Body of pancreas (tissue), 4 donors: ENCODE measurements at places on chromosomes 11 and 22.

GRCh38 chr11:61151545-61152252 is 9.5 kb downstream of the VPS37C start:
- no peaks in the 10 kb centered on the region for H3K36me3 ChIP-seq
- H3K4me1 ChIP-seq: peaks cover 79% of the 10 kb centered on the region
- no peaks in the 10 kb centered on the region for H3K27me3 ChIP-seq
- DNase-seq: no peak
- peak overlapping the region; percentile 68 for H3K27ac ChIP-seq

- no peak overlapping the region for H3K27ac ChIP-seq
- H3K27me3 ChIP-seq: no peaks in the 10 kb centered on the region
- H3K36me3 ChIP-seq: no peaks in the 10 kb centered on the region
- DNase-seq: no peak
Measured at GRCh38 chr11:9219115-9219514, 46.0 kb downstream of the DENND5A start.

- H3K27me3 ChIP-seq: no peaks in the 10 kb centered on the region
- no peak overlapping the region for H3K4me3 ChIP-seq
- H3K36me3 ChIP-seq: no peaks in the 10 kb centered on the region
- H3K4me1 ChIP-seq: no peaks in the 10 kb centered on the region
- H3K27ac ChIP-seq: no peak overlapping the region
Measured at GRCh38 chr11:105862736-105863367, 159.2 kb downstream of the MSANTD4 start.

- DNase-seq: no peak
- no peaks in the 10 kb centered on the region for H3K36me3 ChIP-seq
- H3K27ac ChIP-seq: no peak overlapping the region
- H3K27me3 ChIP-seq: no peaks in the 10 kb centered on the region
- no peaks in the 10 kb centered on the region for H3K4me1 ChIP-seq
Measured at GRCh38 chr22:30373331-30374325, 13.6 kb downstream of the RNF215 start.

GRCh38 chr11:12249590-12250260 is 127.6 kb upstream of the PARVA start:
- no peaks in the 10 kb centered on the region for H3K36me3 ChIP-seq
- H3K4me3 ChIP-seq: no peak overlapping the region
- H3K27ac ChIP-seq: peak overlapping the region; percentile 92
- DNase-seq: peak; percentile 92
- peaks cover 100% of the 10 kb centered on the region for H3K4me1 ChIP-seq

GRCh38 chr11:79421820-79422219 is 19.0 kb downstream of the TENM4 start:
- no peak overlapping the region for H3K4me3 ChIP-seq
- H3K4me1 ChIP-seq: no peaks in the 10 kb centered on the region
- no peaks in the 10 kb centered on the region for H3K36me3 ChIP-seq
- no peaks in the 10 kb centered on the region for H3K27me3 ChIP-seq
- no peak for DNase-seq

- H3K27ac ChIP-seq: peak overlapping the region; percentile 94
- no peak overlapping the region for H3K4me3 ChIP-seq
- no peaks in the 10 kb centered on the region for H3K36me3 ChIP-seq
- DNase-seq: no peak
- no peaks in the 10 kb centered on the region for H3K27me3 ChIP-seq
Measured at GRCh38 chr11:102318469-102318868, 1.2 kb downstream of the BIRC3 start.

GRCh38 chr11:15969281-15969680 is 387.1 kb downstream of the SOX6 start:
- no peaks in the 10 kb centered on the region for H3K27me3 ChIP-seq
- H3K36me3 ChIP-seq: no peaks in the 10 kb centered on the region
- H3K27ac ChIP-seq: no peak overlapping the region
- DNase-seq: peak; percentile 81

DNA sequence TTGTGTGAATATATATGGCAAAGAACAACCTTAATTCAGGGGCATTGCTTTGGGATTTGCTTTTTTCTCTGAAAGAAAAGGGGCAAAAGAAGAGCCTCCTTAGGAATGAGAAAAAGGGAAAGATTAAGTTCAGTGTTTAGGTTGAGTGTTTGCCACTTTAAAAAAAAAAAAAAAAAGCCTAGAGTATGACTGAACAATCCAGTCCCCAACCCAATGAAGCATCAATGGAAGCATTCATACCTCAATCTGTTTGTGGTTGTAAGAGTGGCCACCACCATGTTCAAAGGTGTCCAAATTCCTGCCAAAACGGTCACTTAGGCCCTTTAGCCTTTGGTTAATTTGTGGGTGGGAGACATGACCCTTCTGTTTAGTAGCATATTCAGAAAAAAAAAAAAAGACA is 260.6 kb downstream of the SOX6 start:
- H3K4me1 ChIP-seq: peaks cover 26% of the 10 kb centered on the region

DNA sequence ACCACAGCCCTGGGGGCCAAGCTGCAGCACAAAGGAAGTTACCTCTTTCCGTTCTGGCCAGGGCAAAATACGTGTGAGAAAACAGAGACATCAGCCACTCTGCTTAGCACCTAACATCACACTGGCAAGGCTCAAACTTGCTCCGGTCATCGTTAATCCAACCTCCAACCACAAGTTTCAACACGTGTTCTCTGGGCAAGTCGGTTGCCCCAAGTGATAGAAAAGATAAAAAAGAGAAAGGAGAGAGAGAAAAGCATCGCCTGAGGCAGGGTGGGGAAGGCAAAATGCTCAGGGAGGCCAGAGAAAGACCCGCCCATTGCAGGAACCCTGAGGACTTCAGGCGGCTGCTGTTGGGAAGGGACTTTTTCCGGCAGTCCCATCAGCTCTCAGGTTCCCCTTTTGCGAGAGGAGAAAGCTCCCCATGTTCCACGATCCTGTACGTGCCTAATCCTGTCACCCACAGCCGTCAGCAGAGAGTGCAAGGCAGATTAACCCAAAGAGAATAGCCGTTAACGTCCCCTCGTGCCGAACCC is 18.5 kb upstream of the B4GALNT4 start:
- no peak overlapping the region for H3K4me3 ChIP-seq
- H3K4me1 ChIP-seq: peaks cover 30% of the 10 kb centered on the region
- H3K27me3 ChIP-seq: no peaks in the 10 kb centered on the region
